ENCODE measurements at places on chromosomes 11 and 22. TPM values are rescaled to one million over a fixed set of nuclear protein-coding genes. Genes with fewer than 3 reads are reported as not detected.

The SERHL2 gene
- 3.1 TPM for total RNA-seq

The OR56A4 gene
- not detected for total RNA-seq

The ABTB2 gene
- 19.1 TPM for total RNA-seq

The CSF2RB gene
- 4.7 TPM for total RNA-seq

The RCOR2 gene
- 4.9 TPM for total RNA-seq

The BTG4 gene
- not detected for total RNA-seq

The GRIA4 gene
- not detected for total RNA-seq

The APOL6 gene
- 8.4 TPM for total RNA-seq

DNA sequence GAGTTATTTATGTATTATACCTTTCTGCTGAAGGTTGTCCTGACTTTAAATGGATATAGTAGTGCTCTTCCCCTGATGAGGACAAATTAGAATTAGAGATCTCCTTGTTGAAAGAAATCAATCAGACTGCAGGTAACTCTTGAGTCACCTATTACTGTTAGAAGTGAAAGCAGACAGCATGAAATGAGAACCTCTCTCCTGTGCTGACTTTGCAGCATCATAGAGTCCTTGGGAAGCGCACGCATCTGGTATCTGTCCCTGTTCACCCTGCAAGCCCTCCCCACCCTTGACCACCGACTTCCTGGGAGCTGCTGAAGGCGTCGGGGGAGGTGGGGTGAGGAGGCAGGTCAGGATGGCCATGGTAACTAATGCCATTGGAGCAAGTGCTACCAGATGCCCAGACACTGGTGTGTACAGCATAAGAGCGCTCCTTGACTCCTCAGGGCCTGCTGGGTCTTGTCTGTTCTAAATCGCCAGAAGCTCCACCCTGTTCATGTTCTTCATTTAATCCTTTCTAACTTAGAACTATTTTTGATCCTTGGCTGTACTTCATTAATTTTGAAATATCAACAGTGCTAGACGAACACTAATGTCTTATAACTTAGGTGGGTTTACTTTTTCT is 143.9 kb downstream of the WNT7B start:
- no peak for DNase-seq

GRCh38 chr11:78290293-78291176 is 101.8 kb downstream of the USP35 start:
- DNase-seq: no peak

GRCh38 chr11:61780581-61781162 is 11.7 kb downstream of the TMEM258 start:
- DNase-seq: peak; percentile 10

DNA sequence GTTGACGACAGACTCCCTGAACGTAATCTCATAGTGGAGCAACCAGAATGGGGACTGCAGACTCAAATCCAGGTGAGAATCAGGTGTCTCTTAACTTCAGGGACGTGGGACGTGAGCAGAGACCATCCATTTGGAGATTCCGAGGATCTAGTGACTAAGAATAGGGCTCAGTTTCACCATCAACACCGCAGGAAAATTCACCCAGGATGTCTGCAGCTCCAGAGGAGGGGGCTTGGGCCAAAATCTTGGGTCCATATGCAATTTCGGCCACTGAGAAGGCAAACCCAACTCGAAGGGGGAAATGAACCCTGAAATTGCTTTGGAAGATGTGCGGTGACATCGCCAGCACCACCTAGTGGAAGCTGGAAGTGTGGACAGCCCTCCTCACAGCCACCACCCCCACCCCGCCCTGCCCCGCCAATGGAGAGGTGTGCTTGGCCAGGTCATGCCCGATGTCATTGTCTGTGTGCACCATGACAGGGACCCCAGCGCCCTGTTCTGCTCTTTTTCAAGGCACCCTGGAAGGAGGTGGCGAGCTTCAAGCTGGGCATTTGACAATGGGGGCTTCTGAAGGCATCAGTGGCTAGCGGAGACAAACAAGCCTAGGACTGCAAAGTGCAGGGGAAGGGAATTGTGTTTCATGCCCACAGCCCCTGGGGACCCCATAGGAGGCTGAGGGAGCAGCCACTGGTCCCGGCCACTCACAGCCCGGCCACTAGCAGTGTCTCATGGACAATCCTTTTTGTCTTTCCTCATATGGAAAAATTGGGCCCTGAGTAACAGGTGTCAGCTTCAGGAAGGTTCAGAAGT is 24.8 kb downstream of the APOL1 start:
- peak; percentile 57 for DNase-seq

GRCh38 chr11:16814410-16815046 is 76.1 kb downstream of the C11orf58 start:
- no peak for DNase-seq

DNA sequence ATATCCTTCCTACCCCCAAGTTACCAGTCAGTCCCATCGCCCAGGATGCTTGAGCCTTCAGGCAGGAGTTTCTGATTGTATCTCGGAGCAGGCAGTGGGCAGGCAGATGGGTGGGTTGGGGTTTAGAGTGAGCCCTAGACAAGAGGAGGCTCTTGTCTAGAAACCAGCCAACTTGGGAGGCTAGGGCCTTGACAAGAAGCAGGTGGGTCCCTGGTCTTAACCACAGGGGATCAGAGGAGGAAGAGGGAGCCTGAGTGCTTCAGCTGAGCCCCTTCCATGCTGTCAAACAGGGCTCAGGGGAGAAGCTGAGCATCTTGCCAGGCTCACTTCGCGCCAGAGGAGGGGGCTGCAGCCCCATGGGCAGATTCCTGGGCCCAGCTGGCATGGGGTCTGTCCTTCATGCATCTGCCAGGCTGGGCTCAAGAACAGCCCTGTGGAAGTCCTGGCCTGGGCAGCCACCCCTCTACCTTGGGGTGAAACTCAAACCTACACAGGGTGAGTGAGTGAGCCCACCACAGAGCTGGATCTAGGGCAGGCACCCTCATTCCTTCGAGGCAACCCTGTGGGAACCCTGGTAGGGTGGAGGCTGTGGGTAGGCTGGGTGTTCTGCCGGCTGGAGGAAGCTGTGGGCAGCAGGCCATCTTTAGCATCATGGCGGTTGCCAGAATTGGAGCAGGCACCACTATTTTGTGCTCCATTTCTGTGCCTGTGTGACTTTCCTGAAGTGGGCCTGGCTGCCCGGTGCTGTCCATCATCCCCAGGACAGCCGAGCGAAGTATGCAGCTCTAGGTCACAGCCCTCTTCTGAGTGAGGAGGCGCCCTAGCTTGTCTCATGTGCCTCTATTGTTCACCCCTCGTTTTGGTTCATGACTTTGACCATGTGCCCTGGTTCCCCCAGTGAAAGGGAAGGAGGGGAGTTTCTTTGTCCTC is 108.1 kb downstream of the MORC2 start:
- no peak for DNase-seq

DNA sequence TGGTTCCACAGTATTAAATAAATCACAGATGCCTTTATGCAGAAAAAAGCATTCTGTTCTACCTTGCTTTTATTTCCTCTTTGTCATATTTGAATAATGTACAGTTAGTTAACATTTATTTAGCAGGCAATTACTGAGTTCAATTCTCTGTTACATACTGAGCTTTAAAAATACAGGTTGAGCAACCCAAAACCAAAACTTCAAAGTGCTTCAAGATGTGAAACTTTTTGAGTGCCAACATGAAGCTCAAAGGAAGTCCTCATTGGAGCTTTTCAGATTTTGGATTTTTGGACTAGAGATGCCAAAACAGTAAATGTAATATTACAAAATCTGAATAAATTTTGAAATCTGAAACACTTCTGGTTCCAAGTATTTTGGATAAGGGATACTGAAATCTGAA is 54.1 kb downstream of the PDHX start:
- no peak for DNase-seq

DNA sequence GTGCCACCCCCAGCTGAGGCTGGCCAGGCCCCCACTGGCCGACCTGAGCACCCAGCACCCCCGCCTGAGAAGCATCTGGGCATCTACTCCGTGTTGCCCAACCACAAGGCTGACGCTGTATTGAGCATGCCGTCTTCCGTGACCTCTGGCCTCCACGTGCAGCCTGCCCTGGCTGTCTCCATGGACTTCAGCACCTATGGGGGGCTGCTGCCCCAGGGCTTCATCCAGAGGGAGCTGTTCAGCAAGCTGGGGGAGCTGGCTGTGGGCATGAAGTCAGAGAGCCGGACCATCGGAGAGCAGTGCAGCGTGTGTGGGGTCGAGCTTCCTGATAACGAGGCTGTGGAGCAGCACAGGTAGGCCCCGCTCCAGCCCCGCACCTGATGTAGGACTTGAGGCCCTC is 4.7 kb downstream of the ZBTB16 start:
- no peak for DNase-seq

DNA sequence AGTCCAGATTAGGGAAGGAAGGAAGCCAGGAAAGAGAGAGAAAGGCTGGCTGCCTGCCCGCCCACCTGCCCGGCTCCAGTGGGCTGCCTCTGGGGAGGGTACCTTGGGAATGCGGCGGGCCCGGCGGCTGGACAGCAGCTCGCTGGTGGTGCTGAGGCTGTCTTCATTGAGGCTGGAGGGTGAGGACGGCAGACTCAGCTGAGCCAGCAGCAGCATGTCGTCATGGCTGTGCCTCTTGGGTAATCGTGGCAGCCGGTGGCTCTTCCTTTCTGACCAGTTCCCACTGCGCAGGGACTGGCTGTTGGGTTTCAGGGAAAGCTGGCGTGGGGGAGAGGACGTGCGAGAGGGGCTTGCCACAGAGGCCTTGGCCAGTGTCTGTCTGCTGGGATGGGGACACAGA is 32.9 kb downstream of the RPL27A start:
- no peak for DNase-seq

- no peak for DNase-seq
Measured at GRCh38 chr11:27812341-27812740, 112.1 kb upstream of the BDNF start.

- DNase-seq: no peak
Measured at GRCh38 chr11:47863189-47863897, 15.2 kb upstream of the NUP160 start.

DNA sequence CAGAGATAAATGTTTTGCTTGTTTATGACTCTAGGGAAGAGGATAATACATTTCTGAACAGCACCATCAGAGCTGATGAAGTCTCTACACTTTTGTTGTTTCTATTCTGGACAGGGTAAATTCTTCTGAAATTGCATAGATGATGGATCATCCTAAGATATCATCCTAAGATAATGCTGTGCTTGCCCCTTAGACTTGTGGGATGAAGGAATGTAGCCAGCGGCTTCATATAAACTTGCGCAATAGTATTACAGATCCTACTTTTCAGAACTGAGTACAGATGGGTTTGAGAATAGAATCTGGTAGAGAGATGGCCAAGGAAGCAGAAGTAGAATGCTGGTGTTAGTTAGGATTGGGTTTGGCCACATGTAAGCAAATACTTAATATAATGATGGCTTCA is 61.0 kb downstream of the NCAM1 start:
- DNase-seq: no peak

GRCh38 chr11:35802221-35802620 is 139.6 kb downstream of the TRIM44 start:
- DNase-seq: no peak

- DNase-seq: no peak
Measured at GRCh38 chr11:43810929-43811596, 69.6 kb upstream of the ALKBH3 start.

DNA sequence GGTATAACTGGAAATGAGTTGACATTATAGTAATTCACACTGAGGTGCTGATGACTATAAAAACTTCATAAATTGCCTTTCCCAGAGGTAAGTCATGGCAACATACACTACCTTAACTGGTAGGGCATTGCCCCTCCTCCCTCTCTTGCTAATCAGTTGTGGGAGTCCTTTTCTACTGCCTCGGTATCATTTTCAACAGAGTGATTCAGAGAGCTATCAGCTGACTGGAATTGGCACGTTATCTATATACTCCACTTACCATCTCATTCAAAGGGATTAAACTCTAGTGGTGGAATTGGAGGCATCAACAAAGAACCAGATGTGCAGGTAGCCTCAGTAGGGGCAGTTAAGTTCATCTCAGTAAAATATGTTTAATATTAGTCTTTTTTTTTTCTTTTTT is 8.0 kb upstream of the NUP160 start:
- no peak for DNase-seq
